ENCODE measurements at places on chromosomes 5 and 9.
A peak's percentile ranks its signal among the peaks of the same experiment; 100 is the strongest.

DNA sequence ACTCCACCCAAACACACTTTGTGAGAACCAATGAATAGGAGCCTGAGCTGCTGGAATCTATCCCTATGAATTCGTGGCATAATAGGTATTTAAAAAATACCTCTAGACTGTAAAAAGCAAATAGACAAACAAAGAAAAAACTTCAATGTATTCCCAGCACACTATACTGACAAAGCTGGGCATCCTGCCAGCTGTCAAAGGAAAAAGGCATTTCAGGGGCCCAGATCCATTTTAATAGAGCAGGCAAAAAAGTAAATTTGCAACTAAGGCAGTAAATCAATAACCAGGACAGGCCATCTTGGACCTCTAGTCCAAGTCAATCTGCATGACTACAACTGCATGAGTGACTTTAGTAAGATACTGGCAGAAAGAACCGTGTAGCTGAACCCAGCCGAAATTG, 25.6 kb upstream of the LARP1 start:
- DNase-seq = peak; percentile 11

- DNase-seq = no peak
These were observed 55.3 kb upstream of the SPATA31E1 start for GRCh38 chr9:87827341-87827740.

DNA sequence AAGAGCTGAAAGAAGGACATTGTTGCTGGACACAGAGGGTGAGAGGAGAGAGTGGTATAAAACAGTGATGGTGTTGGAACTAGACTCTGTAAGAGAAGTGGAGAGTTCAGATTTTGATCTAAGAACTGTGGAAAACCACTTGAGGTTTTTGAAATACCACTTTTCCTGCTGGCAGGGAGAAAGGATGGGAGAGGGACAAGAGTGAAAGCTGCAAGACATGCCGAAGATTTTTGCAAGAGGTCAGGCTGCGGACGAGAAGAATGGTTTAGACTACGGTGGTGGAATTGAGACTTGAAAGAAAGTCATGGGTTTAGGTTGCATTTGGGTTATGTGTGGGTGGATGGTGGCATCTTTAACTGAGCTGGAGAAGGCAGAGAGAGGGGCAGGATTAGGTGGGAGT, 202.2 kb upstream of the RPS23 start:
- no peak for DNase-seq

DNA sequence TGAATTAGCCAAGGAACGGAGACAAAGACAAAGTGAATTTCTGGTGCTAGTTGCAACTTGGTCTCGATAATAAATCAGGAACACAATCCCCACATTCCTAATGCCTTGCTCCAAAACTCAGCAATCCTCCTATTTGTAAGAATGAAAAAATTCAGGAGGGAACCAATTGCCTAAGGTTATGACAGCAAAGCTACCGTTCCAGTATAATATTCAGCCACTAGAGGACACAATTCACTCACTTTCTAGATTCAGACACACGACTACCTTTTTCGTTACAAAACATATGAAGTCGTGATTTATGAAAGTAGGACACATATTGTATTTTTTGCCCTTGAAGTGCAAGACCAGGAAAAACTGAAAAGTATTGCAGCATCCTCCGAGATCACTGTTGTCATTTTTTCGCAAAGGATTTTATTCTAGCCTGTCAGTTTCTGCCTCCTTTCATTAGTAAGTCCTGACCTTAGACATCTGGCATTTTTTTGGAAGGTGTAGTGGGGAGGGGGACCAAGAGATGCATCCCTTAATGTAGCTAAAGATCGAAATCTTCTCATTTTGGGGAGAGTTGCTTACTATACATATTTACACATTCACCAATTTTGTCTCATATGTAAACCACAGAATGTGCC, 133.1 kb downstream of the DOCK8 start:
- DNase-seq = peak; percentile 82

DNA sequence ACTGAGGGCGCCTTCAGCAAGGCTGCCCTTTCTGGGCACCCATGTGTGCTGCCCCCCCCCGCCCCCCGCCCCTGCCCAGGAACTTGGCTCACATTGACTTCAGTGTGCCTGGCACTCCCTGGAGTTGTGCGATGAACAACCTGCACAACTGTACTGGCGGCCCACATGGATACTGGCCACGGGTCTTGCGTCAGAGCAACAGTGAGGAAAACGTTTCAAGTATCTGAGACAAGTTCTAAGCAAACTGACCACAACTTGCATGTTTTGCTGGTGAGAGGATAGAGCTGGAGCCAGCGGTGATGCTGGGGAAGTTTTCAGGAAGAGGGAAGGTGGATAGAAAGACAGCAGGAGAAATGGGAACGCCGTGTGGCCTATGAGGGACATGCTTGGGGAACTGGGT, 45.4 kb downstream of the HABP4 start:
- DNase-seq = no peak

Data from brain (organoid and tissue), 16 donors.